ENCODE measurements at places on chromosomes 11 and 22.
A peak's percentile ranks its signal among the peaks of the same experiment; 100 is the strongest.

DNA sequence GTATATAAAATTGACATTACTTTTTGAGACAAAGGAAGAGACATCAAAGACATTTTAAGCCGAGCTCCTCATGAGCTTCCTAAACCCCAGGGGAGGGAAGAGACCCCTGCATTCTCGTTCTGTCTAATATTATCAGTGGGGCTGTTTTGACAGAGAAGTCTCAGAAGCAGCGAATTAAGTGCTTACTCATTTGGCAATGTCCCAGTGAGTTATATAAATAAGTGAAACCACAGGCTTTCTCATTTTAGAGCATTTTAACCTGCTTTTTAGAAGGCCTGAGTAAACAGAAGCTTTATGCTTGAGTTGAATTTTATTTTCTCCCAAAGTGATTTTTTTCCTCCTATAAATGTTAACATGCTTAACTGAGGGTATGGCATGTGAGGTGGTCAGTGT, 23.2 kb upstream of the C1QTNF4 start:
- DNase-seq = no peak

GRCh38 chr22:17104336-17104935, 16.7 kb downstream of the TMEM121B start:
- DNase-seq = no peak

DNA sequence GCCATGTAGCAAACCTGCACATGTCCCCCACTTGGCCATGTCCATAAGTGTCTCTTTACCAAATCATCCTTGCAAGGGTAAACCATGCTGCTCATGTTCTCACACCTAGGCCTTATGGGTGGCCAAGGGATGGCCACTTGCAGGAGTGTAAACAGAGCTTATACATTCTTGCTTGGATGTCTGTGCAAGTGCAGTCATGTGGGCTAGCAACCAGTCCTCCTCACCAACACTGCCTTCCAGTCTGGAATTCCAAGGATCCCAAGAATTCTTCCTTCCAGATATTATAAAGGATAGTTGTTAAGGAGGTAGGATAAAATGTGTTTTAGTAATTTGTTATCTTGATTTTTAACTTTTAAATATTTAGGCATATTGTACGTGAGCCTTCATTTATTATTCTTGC, 47.8 kb upstream of the OR5P2 start:
- DNase-seq = no peak

DNA sequence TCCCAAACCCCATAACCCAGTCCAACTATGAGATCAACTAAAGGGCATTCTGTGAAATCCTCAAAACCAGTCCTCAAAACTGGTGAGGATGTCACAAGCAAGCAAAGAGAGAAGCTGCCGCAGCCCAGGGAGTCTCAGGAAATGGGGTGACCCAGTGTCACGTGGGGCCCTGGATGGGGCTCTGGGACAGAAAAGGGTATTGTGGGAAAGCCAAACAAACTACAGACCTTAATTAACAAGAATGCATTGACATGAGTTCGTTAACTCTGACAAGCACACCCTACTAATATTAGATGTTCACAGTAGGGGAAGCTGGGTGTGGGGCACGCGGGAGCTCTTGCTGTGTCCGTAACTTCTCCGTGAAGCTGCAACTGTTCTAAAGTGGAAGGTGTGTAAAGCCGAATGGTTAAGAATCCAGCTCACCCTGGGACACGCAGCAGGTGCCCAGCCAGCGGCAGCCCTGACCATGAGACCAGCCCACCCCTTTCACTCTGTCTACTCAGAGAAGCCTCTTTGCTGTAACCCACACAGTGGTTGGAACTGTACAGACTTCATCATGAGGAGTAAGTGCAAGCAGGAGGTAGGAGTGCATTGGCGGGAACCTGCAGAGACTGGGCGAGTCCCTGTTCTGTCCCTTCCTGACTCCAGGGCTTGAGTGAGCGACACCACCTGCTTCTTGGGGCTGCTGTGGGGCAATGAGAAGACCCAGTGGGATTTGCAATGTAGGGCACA, 17.9 kb downstream of the LINC01488 start:
- no peak for DNase-seq

GRCh38 chr11:10382518-10382917, 72.5 kb upstream of the AMPD3 start:
- DNase-seq = no peak

- no peak for DNase-seq
These were observed 2.4 kb downstream of the RNF121 start for GRCh38 chr11:71931245-71931602.

GRCh38 chr11:11916981-11917399, 75.2 kb downstream of the USP47 start:
- DNase-seq = no peak

- DNase-seq = no peak
These were observed 349.1 kb upstream of the PITPNB start for GRCh38 chr22:28268171-28268570.

GRCh38 chr22:38327805-38328204, 10.6 kb upstream of the CSNK1E start:
- no peak for DNase-seq

GRCh38 chr11:45031912-45032519, 81.3 kb upstream of the TP53I11 start:
- no peak for DNase-seq

DNA sequence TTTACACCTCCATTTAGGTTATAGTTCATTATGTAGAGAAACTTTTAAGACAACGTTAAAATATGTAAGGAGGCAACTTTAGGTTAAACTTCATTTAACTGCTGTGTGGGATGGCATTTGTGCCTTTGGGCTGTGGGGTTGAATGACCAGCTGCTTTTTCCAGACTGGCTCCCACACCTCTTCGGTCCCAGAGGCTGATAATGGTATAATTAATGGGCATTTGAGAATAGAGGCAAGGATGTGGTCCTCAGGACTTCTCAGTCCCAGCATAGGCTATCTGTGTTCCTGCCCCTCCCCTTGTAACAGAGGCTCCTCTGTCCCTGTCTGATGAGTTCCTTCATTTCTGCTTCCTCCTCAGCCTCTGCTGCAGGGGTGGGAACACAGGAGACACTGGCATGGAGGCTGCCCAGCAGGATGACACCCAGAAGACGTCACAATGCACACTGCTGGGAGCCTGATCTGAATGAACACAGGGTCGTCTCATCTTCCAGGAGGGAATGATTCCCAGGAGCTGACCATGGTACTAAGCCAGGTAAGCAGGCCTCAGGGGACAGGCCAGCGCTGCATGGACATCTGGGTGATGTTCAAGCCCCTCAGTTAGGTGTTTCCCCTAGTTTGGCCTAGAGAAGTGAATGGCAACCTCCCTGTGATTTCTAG, 17.1 kb upstream of the GNAZ start:
- DNase-seq = no peak

- DNase-seq = peak; percentile 97
These were observed 23.3 kb upstream of the SERPIND1 start for GRCh38 chr22:20750461-20751184.

GRCh38 chr11:3103076-3103475, 45.9 kb upstream of the CARS1 start:
- no peak for DNase-seq

- DNase-seq = no peak
These were observed 600.1 kb upstream of the KIRREL3 start for GRCh38 chr11:127600674-127601073.
